Progenitor cell of endocrine pancreas (in vitro differentiated cells): ENCODE measurements at places on chromosomes 13 and 19. TPM values are rescaled to one million over a fixed set of nuclear protein-coding genes. Genes with fewer than 3 reads are reported as not detected.

GRCh38 chr13:46571909-46572595 is 19.1 kb downstream of the LRCH1 start:
- no peaks in the 10 kb centered on the region for H3K27me3 ChIP-seq
- no peak overlapping the region for H3K27ac ChIP-seq
- H3K4me1 ChIP-seq = peaks cover 8% of the 10 kb centered on the region
- no peak for DNase-seq

DNA sequence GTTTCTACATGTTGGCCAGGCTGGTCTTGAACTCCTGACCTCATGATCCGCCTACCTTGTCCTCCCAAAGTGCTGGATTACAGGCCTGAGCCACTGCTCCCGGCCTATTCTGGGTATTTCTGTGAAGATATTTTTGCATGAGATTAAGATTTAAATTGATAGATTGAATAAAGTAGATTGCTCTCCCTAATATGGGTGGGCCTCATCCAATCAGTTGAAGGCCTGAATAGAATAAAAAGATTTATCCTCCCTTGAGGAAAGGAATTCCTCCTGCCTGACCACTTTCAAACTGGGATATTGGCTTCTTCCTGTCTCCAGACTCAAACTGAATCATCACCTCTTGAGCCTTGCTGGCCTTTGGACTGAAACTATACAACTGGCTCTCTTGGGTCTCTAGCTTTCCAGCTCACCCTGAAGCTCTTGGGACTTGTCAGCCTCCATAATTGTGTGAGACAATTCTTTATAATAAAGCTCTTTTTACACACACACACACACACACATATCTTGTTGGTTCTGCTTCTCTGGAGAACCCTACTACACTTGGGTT is 36.1 kb upstream of the CXCL17 start:
- peaks cover 11% of the 10 kb centered on the region for H3K4me1 ChIP-seq
- H3K36me3 ChIP-seq = no peaks in the 10 kb centered on the region
- no peak overlapping the region for H3K4me3 ChIP-seq
- H3K27me3 ChIP-seq = peaks cover 5% of the 10 kb centered on the region
- H3K27ac ChIP-seq = no peak overlapping the region

DNA sequence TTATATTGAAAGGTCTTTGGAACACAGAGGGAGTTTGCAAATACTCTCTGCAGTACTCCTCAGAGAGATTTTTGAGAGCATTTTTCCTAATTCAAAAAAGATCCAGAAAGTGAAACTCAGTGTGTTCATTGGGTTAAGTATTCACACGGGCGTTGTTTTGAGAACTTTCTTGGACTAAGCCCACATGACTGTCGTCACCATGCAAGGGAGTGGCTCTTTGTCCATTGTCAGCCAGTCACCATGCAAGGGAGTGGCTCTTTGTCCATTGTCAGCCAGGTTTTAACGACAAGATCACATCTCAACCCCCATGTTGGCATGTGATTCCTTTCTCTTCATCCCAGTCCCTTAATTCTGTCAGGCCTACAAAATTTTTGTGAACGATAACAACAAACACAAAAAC is 81.2 kb upstream of the STK24 start:
- no peak overlapping the region for H3K27ac ChIP-seq
- no peaks in the 10 kb centered on the region for H3K36me3 ChIP-seq
- DNase-seq = no peak

DNA sequence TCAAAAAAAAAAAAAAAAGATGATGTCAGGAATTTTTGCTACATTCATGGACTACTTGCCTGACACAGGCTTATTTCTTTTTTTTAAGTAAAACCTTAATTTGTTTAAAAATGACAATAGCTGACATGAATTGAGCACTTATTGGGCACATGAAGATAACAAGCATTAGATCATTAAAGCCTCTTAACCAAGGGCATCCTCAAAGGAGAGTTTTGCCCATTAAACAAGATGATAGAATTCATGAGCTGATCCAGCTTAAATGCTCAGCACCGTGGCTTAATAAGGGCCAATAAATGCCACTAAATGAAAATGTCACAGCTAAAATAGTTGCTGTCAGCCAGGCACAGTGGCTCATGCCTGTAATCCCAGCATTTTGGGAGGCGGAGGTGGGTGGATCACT is 19.3 kb downstream of the FBXO17 start:
- no peak for DNase-seq
- H3K4me3 ChIP-seq = no peak overlapping the region
- peaks cover 11% of the 10 kb centered on the region for H3K4me1 ChIP-seq

LACC1 gene
- 2.9 and 3.8 TPM in 2 replicates for total RNA-seq

SRRM5 gene
- 0.64 and 0.79 TPM in 2 replicates for total RNA-seq
